HL-60 (cell line): ENCODE measurements at places on chromosomes 11 and 22.
A peak's percentile ranks its signal among the peaks of the same experiment; 100 is the strongest.

- DNase-seq: no peak
These were observed 8.0 kb downstream of the TMPRSS6 start for GRCh38 chr22:37101311-37102066.

- DNase-seq: no peak
These were observed 153.4 kb upstream of the B3GAT1 start for GRCh38 chr11:134565343-134565891.

DNA sequence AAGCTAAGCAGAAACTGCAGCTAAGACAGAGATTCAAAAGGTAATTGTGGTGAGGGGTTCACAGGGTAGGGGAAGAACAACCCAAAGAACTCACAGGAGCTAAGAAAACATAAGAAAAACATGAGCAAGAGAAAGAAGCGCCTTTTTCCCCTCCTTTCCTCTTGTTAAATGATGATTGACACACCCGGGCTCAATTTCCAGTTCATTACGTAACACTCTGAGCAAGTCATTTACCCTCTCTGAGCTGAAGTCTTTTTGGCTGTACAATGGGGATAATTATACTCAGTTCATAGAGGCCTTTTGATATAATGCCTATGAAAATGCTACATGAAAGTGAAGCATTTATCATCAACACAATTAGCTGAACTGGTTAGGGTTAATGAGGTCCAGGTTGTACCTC lies 17.2 kb downstream of the LRP4 start:
- no peak for DNase-seq

- DNase-seq: no peak
These were observed 105.3 kb upstream of the KIRREL3 start for GRCh38 chr11:127105593-127106541.

DNA sequence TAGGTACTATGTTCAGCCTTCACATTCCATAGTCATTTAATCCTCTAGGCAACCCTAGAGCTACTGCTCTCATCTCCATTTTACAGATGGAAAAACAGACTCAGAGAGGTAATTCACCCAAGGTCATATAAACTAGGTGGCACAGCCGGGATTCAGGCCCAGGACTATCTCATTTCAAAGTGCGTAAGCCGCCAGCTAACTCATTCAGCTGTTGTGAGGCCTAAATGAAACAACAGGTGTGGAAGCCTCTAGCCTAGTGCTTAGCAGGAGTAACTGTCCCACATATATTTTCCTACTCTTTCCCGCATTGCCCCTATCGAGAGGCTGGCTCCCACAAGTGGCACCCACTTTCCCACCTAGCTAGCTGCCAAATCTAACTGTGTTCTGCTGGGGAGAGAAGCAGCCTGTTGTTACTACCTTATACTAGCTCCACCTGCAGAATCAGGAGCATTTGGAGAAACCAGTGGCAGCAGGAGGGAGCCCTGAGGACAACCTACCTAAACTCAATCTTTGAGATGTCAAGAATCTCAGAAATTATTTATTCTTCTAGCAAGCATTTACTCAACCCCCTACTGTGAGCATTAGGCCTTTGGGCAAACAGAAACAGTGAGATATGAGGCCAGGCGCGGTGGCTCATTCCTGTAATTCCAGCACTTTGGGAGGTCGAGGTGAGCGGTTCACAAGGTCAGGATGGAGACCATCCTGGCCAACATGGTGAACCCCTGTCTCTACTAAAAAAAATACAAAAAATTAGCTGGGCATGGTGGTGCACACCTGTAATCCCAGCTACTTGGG lies 20.9 kb downstream of the PRG3 start:
- DNase-seq: no peak

GRCh38 chr11:2262301-2263070 lies 7.9 kb downstream of the ASCL2 start:
- no peak for DNase-seq

GRCh38 chr11:107006076-107006833 lies 12.0 kb downstream of the GUCY1A2 start:
- DNase-seq: no peak

- no peak for DNase-seq
These were observed 264.0 kb downstream of the ETS1 start for GRCh38 chr11:128323381-128323780.

- no peak for DNase-seq
These were observed 69.9 kb upstream of the RTL6 start for GRCh38 chr22:44567846-44568493.

- no peak for DNase-seq
These were observed 2.0 kb downstream of the PNPLA5 start for GRCh38 chr22:43889860-43890253.

- DNase-seq: no peak
These were observed 95.7 kb downstream of the PDE2A start for GRCh38 chr11:72578566-72578965.

GRCh38 chr22:39839917-39840510 lies 53.5 kb downstream of the ENTHD1 start:
- peak; percentile 18 for DNase-seq

DNA sequence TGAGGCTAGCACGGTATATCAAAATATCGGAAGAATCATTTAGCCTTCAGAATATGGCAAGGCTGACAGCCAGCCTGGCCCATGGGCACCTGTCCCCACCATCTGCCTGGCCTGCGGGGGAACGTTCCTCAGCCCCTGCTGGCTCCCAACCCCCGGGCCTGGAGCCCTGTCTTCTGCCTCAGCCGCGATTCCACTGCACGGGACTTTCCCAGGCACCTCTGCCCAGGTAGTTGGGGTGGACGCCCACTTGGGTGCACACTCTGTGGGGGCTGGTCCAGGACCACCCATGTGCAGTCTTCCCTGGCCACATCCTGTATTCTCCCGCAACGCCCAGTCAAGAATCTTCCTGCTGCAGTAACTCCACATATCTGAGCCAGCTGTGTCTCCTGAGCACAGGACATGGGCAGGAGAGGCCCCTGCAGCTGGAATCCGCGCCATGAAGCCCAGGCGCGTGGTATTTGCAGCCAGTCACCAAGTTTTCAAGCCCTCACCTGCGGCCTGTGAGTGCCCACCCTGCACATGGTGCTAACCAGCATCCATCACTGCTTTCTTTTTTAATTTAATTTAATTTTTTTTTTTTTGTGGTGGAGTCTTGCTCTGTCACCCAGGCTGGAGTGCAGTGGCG lies 77.9 kb downstream of the KCNQ1 start:
- no peak for DNase-seq

DNA sequence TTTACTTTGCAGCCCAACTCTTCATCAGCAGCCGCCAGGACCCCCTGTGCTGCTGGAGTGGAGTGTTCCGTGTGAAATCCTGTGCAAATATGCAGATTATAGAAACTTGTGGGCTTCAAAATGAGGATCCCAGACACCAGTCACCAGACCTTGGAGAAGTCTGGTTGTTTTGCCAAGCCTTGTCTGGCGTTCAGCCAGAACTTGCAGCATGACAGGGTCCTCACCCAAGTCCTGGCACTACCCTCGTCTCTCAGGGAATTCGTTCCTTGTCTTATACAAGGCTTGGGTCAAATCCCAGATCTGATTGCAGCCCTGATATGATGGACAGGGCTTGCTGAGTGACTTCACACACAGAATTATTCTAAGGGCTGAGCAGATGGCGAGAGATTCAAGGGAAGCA lies 18.9 kb downstream of the SHISAL1 start:
- no peak for DNase-seq

- peak; percentile 62 for DNase-seq
These were observed 866 bp downstream of the GP1BB start for GRCh38 chr22:19723983-19724827.

DNA sequence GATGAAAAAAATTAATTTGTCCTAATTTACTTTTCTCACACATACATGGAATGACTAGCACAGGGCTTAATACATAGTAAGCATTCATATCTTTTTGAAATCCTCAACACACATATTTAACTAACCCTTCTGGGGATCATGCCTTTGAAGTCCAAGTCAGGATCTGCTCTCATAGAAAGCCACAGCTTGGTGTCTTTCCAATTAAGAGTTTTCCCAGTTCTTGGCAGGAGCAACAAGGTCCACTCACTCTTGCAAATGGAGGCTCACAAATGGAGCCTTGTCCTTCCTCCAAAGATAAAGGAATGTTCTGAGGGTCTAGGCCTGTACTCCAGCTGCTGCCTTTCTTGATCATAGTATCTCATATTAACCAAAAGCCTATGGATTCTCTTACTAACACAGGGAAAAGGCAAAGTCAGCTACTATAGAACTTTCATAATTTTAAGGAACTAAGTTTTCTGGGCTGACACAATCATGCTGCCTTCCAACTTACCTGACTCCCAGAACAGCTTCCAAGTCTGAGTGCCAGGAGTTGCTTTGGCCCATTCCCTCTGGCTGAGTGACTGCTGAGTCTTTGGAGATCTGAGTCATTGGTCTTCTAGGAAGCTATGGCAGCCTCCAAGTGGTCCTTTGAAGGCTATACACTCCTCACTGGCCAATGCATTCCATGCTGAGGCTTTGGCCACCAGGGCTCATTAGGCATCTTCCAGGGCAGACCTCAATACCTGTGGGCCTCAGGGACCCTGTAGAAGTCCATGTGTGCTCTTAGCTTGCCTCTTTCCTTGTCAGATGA lies 25.8 kb upstream of the NUCB2 start:
- no peak for DNase-seq

DNA sequence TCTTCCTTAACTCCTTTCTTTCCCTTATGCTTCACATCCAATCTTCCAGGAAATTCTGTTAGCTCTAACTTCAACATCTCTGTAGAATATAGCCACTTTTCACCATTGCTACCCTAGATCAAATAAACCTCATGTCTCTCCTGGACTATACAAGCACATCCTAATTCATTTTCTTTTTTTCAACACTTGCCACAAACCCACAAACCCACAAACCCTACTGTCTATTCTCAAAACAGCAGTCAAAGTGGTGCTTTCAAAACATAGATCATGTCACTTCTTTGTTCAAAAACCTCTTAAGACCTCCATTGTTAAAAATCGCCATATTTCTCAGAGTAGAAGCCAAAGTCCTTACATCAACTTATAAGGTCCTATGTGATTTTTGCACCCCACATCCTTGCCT lies 94.3 kb downstream of the PIWIL4 start:
- DNase-seq: no peak

DNA sequence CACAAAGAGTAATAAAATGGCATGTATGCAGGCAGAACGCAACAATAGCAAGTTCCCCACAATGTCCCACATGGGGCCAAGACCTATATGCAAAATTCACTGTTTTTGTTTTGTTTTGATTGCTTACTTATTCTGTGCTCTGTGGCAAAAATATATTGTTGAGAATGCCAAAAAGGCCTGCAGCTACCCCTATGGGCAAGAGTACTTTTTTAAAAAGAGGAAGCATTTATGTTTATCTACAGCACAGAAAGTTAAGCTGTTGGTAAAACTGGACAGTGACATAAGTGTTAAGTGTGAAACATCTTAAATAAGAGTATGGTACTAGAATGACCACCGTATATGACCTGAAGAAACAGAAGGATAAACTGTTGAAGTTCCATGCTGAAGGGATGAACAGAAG lies 301.9 kb upstream of the ZC3H12C start:
- no peak for DNase-seq

- no peak for DNase-seq
These were observed 25.2 kb downstream of the RAB39A start for GRCh38 chr11:107953446-107953845.
